ENCODE measurements at places on chromosomes 11 and 22.

GRCh38 chr22:38652859-38653258, 3.3 kb downstream of the FAM227A start:
- DNase-seq: no peak

GRCh38 chr11:120096369-120097191, 41.3 kb downstream of the TRIM29 start:
- DNase-seq: no peak

- DNase-seq: no peak
Measured at GRCh38 chr11:123742031-123742723, 717 bp upstream of the ZNF202 start.

DNA sequence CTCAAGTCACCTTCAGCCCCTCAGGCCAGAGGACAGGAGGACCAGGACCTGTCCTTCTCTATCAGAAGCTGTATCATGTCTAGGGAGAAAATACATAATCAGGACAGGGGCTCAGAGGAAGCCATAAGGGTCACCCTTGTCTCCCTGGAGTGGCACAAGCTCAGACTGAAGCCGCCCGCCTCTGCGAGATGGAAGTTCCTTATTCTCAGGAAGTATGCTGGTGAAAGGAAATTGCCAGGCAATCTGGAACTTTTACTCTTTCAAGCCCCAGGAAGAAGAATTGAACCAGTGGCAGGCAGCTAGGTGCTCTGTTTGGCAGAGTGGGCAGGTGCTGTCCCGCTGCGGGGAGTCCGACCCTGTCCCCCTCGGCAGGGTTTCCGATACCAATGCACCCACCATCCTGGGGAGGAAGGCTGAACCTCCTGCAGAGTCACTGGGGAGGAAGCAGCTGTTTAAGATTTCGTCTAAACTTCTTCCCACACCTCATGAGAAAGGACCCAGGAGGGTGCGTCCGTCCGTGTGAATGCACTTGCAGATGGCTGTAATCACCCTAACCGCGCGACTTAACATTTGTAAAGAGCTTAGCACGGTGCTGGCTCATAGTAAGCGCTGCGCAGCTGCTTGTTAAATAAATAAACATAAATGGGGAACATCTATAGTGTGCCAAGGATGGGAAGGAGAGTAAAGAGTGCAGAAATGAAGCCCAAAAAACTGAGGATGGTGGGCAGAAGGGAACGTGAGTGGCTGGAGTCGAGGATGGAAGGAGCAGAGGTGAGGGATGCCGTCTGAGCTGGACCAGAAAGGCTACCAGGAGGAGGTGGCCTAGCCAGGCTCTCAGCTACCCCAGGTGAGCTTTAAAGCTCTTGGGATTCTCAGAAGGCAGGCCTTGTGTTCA, 5.0 kb upstream of the ANO1 start:
- no peak for DNase-seq

GRCh38 chr11:14552089-14552488, 31.9 kb upstream of the PSMA1 start:
- DNase-seq: no peak
